ENCODE measurements at places on chromosomes 6 and 20. TPM values are rescaled to one million over a fixed set of nuclear protein-coding genes. Genes with fewer than 3 reads are reported as not detected.

- H3K4me3 ChIP-seq, result no peak overlapping the region
- H3K27ac ChIP-seq, result no peak overlapping the region
- no peak for DNase-seq
Observed at GRCh38 chr6:5394280-5394679, 133.0 kb downstream of the FARS2 start.

DNA sequence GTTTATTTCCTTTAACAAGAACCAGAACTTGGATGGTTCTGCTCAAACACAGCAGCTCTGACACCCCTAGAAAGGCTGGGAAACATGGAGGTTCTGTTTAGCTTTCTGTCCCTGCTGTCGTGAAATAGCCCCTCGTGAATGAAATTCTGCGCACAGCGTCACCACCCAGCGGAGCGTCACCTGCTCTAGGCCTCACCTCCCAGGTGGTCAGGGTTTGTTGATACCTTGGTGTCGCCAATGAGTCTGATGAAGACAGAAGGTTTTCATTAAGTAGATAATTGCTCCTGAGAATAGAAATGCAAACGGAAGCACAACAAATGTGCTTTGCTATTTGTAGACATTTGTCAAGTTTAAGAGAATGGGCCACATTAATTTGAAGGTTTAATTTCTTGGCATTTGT lies 135.1 kb downstream of the EDN3 start:
- H3K27me3 ChIP-seq, result no peaks in the 10 kb centered on the region
- no peaks in the 10 kb centered on the region for H3K4me1 ChIP-seq
- no peaks in the 10 kb centered on the region for H3K36me3 ChIP-seq
- H3K27ac ChIP-seq, result no peak overlapping the region
- DNase-seq, result no peak

DNA sequence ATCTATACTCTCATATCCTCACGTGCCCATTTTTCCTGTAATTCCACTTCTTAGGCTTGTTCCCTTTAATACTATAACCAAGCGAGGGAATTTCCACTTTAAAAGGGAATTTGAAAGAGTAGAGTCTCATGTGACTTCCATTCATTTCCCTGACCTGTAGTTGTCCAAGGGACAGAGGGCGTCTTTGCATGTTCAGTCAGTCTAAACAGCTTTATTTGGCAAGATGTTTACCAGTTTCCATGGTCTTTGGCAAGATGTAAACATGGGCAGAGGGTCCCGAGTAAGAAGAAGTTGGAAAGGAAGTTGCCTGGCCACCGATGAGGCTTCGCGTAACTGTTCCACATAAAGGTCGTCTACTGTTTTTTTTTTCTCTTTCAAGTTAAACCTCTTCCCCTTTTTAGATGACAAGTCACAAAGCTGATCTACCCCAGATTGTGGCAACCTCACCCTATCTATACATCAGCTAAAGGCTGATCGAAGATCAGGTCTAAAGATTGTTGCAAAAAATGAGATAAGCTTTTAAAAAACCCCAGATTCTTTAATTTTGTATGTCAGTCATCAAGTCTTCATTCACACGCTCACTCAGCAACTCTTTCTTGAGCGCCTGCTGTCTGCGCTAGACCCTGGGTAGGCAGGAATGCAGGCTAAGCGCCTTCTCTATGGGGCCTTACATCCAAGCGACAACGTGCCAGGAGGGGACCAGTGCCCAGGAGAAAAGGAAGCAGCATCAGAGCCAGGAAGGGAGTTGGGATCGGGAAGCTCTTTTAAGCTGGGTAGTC lies 31.7 kb upstream of the CCR6 start:
- H3K27ac ChIP-seq, result peak overlapping the region; percentile 98
- peaks cover 77% of the 10 kb centered on the region for H3K4me1 ChIP-seq
- DNase-seq, result peak; percentile 84
- no peak overlapping the region for H3K4me3 ChIP-seq
- H3K36me3 ChIP-seq, result no peaks in the 10 kb centered on the region

- DNase-seq, result no peak
- no peaks in the 10 kb centered on the region for H3K36me3 ChIP-seq
- no peaks in the 10 kb centered on the region for H3K4me1 ChIP-seq
- H3K27me3 ChIP-seq, result no peaks in the 10 kb centered on the region
- no peak overlapping the region for H3K4me3 ChIP-seq
Observed at GRCh38 chr6:43934183-43934802, 164.3 kb downstream of the VEGFA start.

DNA sequence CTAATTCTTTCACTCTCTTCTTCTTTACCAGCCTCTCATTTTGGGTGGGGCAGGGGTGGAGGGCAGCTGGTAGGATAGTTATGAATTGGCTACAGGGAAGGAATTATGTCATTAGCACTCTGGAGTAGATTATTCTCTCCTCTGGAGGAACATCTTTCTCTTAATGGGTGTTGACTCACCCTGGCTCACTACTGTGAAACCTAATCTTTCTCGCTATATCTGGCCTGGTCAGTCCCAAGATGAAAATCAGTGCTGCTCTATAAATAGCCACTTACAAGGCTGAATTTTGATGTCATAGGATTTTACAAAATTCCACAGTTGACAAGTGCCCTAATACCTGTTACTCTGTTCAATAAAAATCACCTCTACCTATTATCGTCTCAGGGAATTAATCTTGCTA lies 151.3 kb downstream of the COL9A1 start:
- no peaks in the 10 kb centered on the region for H3K4me1 ChIP-seq
- H3K36me3 ChIP-seq, result peaks cover 48% of the 10 kb centered on the region
- no peak overlapping the region for H3K27ac ChIP-seq
- H3K27me3 ChIP-seq, result no peaks in the 10 kb centered on the region

DNA sequence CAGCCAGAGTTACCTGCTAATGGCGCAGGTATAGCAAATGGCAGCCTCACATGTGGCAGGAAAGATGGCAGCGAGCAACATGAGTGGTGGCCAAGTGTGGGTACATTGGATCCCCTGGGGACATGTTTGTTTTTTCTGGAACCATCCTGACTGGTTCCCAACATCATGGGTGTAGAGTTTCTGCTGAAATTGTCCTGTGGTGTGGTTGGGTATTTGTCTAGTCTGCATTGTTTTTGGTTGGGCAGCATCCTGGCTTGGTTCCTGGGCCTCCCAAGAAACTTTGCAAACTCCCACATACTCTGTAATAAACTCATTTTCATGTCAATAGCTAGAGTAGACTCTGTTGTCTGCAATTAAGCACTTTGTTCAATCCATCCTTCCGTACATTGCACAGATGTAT lies 282.6 kb downstream of the CDC5L start:
- H3K4me3 ChIP-seq, result no peak overlapping the region
- no peaks in the 10 kb centered on the region for H3K36me3 ChIP-seq
- no peaks in the 10 kb centered on the region for H3K4me1 ChIP-seq
- H3K27me3 ChIP-seq, result no peaks in the 10 kb centered on the region
- H3K27ac ChIP-seq, result no peak overlapping the region
- no peak for DNase-seq

- no peaks in the 10 kb centered on the region for H3K27me3 ChIP-seq
- peak overlapping the region; percentile 36 for H3K27ac ChIP-seq
- DNase-seq, result peak; percentile 84
- H3K4me1 ChIP-seq, result peaks cover 77% of the 10 kb centered on the region
Observed at GRCh38 chr6:157461000-157461915, 80.3 kb downstream of the ZDHHC14 start.

DNA sequence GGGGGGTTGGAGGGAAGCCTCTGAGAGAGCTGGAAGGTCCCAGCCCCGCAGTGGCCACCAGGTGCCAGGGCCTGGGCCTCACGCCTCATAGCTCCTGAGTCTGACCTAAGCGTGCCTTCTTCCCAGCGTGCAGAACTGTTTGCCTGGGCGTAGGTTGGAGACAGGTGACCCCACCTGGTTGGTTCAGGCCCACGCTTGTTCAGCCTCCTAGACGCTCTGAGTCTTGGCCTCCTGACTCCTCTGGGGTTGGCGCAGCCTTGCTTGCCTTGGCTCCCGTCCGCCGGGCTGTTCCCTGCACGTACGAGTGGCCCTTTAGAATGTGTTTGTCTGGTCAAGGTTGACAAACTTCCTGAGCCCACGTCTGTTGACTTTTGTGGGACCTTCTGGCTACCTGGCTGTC lies 70.8 kb downstream of the EYA2 start:
- no peaks in the 10 kb centered on the region for H3K36me3 ChIP-seq
- H3K27me3 ChIP-seq, result no peaks in the 10 kb centered on the region
- no peaks in the 10 kb centered on the region for H3K4me1 ChIP-seq
- no peak for DNase-seq

GRCh38 chr6:163738725-163739407 lies 324.3 kb downstream of the QKI start:
- no peak overlapping the region for H3K27ac ChIP-seq
- H3K27me3 ChIP-seq, result peaks cover 4% of the 10 kb centered on the region
- peaks cover 4% of the 10 kb centered on the region for H3K4me1 ChIP-seq

GRCh38 chr6:7260291-7261031 lies 52.5 kb downstream of the SSR1 start:
- no peak overlapping the region for H3K27ac ChIP-seq
- no peak for DNase-seq
- peaks cover 22% of the 10 kb centered on the region for H3K27me3 ChIP-seq
- no peaks in the 10 kb centered on the region for H3K36me3 ChIP-seq
- peak overlapping the region; percentile 62 for H3K4me3 ChIP-seq
- peaks cover 16% of the 10 kb centered on the region for H3K4me1 ChIP-seq

DNA sequence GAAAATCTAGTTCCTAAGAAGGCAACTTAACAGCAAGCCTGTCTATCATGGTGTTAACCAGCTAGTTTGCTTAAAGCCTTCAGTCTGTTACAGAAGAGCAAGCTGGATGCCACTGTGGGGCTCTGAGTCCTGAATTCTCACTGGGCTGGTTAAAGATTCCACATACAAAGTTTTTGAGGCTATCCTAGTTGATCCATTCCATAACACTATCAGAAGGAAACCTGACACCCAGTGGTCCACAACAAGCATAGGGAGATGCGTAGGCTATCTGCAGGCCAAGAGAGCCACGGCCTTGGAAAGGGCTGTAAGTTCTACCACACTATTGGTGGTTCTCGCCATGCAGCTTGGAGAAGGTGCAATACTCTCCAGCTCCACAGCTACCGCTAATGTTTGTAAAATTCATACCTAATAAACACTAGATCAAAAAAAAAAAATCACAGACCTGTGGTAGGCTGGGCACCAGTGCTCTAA lies 420 bp upstream of the MCCD1 start:
- no peak overlapping the region for H3K27ac ChIP-seq
- no peak overlapping the region for H3K4me3 ChIP-seq
- no peaks in the 10 kb centered on the region for H3K36me3 ChIP-seq
- H3K4me1 ChIP-seq, result no peaks in the 10 kb centered on the region
- DNase-seq, result no peak

GRCh38 chr20:39433466-39433865 lies 471.3 kb downstream of the DHX35 start:
- no peak for DNase-seq
- no peaks in the 10 kb centered on the region for H3K27me3 ChIP-seq
- no peak overlapping the region for H3K4me3 ChIP-seq
- H3K36me3 ChIP-seq, result no peaks in the 10 kb centered on the region
- H3K27ac ChIP-seq, result no peak overlapping the region
- no peaks in the 10 kb centered on the region for H3K4me1 ChIP-seq

DNA sequence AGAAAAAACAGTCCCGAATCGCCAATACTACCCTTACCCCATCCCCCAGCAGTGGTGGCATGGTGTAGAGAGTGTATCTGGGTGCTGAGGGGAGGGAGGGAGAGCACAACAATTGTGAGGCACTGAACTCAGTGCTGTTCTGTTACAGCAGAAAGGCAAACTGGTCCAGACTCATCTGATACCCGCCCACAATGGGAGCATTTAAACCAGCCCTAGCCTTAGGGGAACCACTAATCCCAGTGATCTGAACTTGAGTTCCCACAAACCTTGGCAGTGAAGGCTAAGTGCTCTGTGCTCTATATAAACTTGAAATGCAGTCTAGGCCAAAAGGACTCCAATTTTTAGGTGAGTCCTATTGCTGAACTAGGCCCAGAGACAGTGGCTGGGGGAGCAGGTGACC lies 666.4 kb upstream of the PTCHD4 start:
- H3K27me3 ChIP-seq, result no peaks in the 10 kb centered on the region
- H3K27ac ChIP-seq, result no peak overlapping the region
- DNase-seq, result no peak
- H3K36me3 ChIP-seq, result no peaks in the 10 kb centered on the region
- H3K4me1 ChIP-seq, result no peaks in the 10 kb centered on the region
- no peak overlapping the region for H3K4me3 ChIP-seq

- H3K4me1 ChIP-seq, result no peaks in the 10 kb centered on the region
- no peak overlapping the region for H3K27ac ChIP-seq
- no peak for DNase-seq
- no peaks in the 10 kb centered on the region for H3K36me3 ChIP-seq
Observed at GRCh38 chr6:1987640-1988039, 257.8 kb downstream of the GMDS start.

GRCh38 chr6:44702292-44702691 lies 314.8 kb downstream of the CDC5L start:
- no peaks in the 10 kb centered on the region for H3K36me3 ChIP-seq
- no peak overlapping the region for H3K27ac ChIP-seq
- no peak for DNase-seq
- H3K4me1 ChIP-seq, result no peaks in the 10 kb centered on the region
- no peaks in the 10 kb centered on the region for H3K27me3 ChIP-seq
- no peak overlapping the region for H3K4me3 ChIP-seq

The ZNF831 gene
- polyA plus RNA-seq, result 1.7 TPM

The UBE2C gene
- polyA plus RNA-seq, result 0.95 TPM

The PDRG1 gene
- polyA plus RNA-seq, result 18.6 TPM

The ELOVL4 gene
- not detected for polyA plus RNA-seq

The RIPPLY2 gene
- polyA plus RNA-seq, result not detected

The TCF15 gene
- polyA plus RNA-seq, result not detected

The TNFRSF21 gene
- polyA plus RNA-seq, result 0.43 TPM

The HLA-DQB1 gene
- 986 TPM for polyA plus RNA-seq

The VNN1 gene
- 0.04 TPM for polyA plus RNA-seq
